ENCODE measurements at places on chromosomes 12 and 14.

GRCh38 chr12:622416-622815, 40.8 kb downstream of the NINJ2 start:
- no peak for DNase-seq

DNA sequence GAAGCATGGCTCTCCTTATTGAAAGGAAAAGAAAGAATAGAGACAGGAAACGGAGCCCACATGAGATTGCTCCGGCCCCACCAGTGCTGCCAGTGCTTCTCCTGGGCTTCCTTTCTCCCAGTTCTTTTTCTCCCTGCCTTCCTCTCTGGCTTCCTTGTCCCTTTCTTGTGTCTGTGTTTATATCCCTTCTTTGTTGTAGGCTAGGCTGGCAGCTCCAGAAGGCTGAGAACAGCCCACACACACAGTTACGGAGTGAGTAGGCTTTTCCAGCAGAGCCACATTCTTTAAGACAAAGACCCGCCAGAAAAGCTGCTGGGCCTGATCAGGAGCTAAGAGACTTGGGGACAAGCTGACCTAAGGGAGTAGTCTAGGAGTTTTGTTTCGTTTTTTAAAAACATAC, 13.0 kb downstream of the CIPC start:
- no peak for DNase-seq

GRCh38 chr14:22594156-22594716, 3.9 kb upstream of the ABHD4 start:
- no peak for DNase-seq

DNA sequence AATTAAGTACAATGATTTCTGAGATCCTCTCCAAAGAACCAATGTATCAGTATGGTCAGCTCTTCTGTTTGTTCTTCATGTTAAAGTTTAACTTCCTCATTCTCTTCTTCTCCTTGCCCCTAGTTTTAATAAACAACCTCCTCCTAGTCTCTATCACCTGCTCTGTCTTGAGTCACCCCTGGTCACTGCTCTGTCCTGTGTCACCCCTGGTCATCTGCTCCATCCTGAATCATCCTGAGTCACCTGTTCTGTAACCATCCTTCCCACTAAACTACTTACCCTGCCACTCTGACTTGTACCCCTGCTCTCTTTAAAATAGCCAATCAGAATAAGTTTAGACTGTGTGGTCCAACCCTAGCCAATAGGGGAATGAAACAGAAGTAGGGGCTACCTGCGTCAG, 100.5 kb downstream of the ALG10B start:
- no peak for DNase-seq

GRCh38 chr14:95516554-95517181, at the start of gene SYNE3:
Gene SYNE3 (minus strand): TSS chr14:95516650. CDS start chr14:95475821, 40,829 bp downstream.
- DNase-seq, result peak; percentile 40

- DNase-seq, result peak; percentile 79
These were observed 68.9 kb upstream of the NCOR2 start for GRCh38 chr12:124636138-124636978.

GRCh38 chr14:52327374-52328226, 13.5 kb downstream of the PTGER2 start:
- DNase-seq, result no peak

GRCh38 chr12:6529291-6529737, 5.0 kb upstream of the GAPDH start:
- DNase-seq, result no peak

GRCh38 chr14:74661726-74662450, 49.9 kb upstream of the LTBP2 start:
- no peak for DNase-seq

- DNase-seq, result no peak
These were observed 54.5 kb upstream of the MAX start for GRCh38 chr14:65156568-65157366.

GRCh38 chr12:10941369-10941768, 2.3 kb upstream of the TAS2R14 start:
- DNase-seq, result no peak

GRCh38 chr14:63745858-63746425, 18.1 kb upstream of the SGPP1 start:
- no peak for DNase-seq
